ENCODE measurements at places on chromosomes 2 and 18.
A peak's percentile ranks its signal among the peaks of the same experiment; 100 is the strongest.

- DNase-seq, result no peak
Measured at GRCh38 chr2:216932863-216933548, 73.1 kb upstream of the TNP1 start.

GRCh38 chr2:175187378-175187777, 5.9 kb upstream of the ATP5MC3 start:
- DNase-seq, result no peak

DNA sequence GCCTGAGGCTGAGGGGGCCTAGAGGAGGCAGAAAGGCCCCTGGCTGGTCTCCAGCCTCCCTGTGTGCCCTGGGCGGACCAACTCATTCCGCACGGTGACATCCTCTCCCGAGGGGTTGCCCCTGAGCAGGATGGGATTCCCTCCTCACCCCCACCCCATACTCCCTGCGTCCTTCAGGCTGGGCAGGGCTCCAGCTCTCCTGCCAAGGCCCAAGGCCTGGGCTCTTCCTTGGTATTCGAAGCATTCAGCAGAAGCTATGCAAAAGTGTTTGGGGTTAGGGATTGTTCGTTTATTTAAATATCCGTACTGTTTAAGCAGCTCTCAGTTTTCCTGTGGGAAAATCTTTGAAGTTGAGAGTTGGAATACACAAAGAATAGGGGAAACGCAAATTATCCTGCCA, 113.1 kb upstream of the RAB12 start:
- DNase-seq, result no peak

GRCh38 chr2:125870264-125870663, 785.7 kb upstream of the GYPC start:
- no peak for DNase-seq

- no peak for DNase-seq
Measured at GRCh38 chr2:33090553-33091134, 143.9 kb downstream of the LTBP1 start.

DNA sequence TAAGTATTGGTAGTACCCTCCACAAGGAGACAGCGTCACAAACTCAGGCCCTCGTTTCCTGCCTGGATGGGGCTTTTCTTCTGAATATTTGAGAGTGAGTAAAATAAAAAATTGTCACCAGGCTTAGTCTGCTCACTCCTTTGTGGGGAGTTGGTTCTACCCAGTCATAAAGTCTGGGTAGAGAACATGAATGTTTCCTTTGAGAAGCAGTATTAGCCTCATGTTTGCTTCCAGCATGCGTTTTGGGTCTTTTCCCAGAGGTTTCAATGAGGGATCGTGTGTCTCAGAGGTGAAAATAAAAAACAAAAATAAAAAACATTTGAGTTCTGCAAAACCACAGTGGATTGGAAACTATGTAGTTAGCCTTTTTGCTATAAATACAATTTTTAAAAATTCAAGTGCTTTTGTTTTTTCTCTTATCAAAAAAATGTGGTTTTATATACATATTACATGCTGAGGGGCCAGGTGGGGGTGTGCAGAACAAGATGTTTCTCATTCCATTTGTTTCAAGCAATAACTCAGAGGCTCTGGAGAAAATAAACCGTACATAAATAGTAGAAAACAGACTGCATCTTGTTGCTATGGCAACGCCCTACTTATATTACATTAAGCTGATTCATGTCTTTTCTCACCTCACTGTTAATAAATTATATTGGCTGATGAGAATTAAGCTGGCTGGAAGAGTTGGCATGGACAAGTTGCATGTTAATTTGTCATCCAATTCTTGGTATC, 225.4 kb upstream of the FBXO11 start:
- DNase-seq, result no peak

GRCh38 chr18:11178951-11179549, 29.7 kb upstream of the PIEZO2 start:
- no peak for DNase-seq

GRCh38 chr18:49656073-49656692, 94.3 kb downstream of the LIPG start:
- DNase-seq, result no peak

DNA sequence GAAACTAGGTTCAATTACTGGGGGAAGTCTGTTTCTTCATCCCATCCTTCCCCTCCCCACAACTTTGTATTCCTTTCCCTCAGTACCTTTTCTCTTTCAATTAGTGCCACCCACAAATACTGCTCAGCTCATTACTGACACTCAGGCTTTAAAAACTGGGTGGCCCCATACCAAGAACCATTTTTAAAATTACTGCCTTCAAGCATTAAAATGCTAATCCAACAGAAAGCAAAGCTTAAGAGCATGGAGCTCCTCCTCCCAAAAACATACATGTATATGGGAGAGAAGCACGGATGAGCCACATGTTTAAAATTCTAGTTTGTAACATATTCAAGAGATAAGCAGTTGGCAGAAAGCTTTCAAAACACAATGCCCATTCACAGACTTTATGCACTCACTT, 44.0 kb downstream of the IRS1 start:
- no peak for DNase-seq

- peak; percentile 38 for DNase-seq
Measured at GRCh38 chr2:127217470-127218325, 2.4 kb downstream of the CYP27C1 start.

GRCh38 chr2:173978447-173978846, 13.3 kb upstream of the SP3 start:
- no peak for DNase-seq

DNA sequence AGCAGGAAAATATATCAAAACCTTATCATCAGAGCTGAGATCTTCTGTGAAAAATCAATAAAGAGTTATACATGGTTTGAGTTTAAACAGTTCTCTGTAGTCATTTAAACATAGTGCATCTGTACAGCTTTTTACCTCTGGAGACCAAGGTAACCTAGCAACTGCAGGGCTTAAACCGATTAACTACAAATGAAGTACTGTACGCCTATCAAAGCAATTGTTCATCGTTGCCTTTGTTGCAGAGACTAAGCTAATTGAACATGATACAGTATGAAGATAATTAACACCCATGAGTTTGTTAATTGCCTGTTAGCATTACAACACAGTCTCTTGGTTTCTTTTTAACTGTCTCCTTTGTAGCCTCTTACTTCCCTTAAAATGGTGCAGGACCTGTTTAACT, 147.9 kb downstream of the LNPK start:
- DNase-seq, result no peak
